Fibroblast of skin of left biceps (primary cell): ENCODE measurements at places on chromosomes 7 and 10.

DNA sequence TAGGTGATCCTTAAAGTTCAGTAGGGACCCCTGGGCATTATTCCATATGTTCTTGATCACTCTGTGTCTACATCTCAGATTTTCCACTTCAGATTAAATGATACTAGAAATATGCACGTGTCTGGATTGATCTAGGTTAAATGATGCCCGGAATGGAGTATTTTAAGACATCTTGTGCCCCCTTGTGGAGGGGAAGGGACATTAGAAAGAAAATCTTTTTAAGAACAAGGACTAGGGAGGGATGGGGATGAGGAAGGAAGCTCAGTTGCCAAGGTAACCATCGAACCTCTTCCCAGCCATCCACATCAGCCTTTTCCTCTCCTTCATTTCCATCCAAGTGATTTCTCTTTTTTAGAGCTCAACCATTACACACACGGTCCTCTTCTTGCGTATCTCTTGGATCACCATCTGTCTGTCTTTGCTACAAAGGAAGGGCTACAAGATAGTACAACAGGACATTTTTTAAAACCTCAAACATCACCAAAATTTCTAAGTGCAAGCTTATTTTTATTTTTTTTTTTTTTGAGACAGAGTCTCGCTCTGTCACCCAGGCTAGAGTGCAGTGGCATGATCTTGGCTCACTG is 40.5 kb downstream of the PRSS2 start:
- peak; percentile 12 for DNase-seq

GRCh38 chr7:129468087-129468486 is 33.9 kb downstream of the STRIP2 start:
- DNase-seq: peak; percentile 5

GRCh38 chr10:25023278-25023677 is 6.9 kb downstream of the THNSL1 start:
- no peak for DNase-seq

DNA sequence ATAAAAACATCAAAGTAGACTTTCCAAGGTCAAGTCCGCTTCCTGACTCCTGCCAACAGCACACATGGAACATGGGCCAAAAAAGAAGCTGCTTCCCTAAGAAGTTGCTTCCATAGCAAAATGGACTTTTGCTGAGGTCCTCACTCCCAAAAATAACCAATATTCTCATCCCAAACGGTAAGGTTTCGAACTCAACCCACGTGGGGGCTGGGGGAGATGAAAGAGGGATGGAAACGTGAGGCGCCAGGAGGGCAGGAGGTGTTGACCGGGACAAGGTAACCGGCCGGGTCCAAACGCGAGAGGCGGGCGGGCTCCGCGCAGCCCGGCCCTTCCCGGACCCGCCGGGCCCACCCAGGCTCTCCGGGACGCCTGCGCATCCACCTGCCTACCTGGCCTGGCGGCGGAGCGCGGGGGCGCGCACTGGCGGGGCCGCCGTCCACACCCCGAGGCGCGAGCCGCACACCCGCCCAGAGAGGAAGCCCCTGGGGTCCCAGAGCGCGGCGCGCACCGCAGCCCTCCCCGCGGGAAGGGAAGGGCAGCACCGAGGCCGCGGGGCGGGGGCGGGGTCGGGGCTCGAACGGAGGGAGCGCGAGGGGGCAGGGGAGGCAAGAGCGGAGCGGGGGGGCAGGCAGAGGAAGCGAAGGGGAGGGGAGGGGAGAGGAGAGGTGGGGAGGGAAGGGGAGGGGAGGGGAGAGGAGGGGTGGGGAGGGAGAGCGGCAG is 742 bp downstream of the LMBR1 start:
- no peak for DNase-seq

- DNase-seq: no peak
Measured at GRCh38 chr10:131418681-131419080, 107.2 kb upstream of the TCERG1L start.

DNA sequence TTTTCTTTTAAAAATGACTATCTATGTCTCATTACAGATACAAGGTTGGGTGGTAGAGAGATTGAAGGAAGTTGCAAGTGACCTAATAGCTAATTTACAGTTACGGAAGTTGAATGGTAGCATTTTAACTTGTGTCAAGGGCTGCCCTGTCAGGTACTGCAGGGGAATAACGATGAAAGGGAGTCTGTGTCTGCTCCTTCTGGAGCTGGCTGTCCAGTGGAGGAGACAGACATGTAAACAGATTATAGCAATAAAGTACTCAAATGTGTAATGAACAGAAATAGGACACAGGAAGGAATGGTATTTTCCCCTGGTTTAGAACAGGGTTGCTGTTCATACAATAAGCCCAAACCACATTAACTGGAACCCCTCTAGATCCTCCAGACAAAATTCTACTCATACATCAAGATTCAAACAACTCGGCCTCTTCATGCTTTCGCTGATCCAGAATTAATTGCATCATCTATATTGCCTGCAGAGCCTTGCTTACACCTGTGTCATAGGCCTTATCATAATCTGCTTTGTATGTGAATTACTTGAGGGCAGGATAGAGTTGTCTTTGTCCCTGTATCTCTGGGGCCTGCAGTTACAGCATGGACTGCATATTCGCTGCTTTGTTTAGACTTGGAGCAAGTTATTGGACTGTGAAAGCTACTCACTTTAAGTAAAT is 42.8 kb downstream of the AUTS2 start:
- no peak for DNase-seq
